Heart right ventricle (tissue), 16 donors: ENCODE measurements at places on chromosomes 3 and 15. TPM values are rescaled to one million over a fixed set of nuclear protein-coding genes. Genes with fewer than 3 reads are reported as not detected.

The BFSP2 gene
- total RNA-seq = not detected

The SERPINI2 gene
- 0.76 TPM for total RNA-seq

The SEC61A1 gene
- total RNA-seq = 72.7 TPM

The SLC28A2 gene
- total RNA-seq = not detected

The SIDT1 gene
- total RNA-seq = 0.72 TPM

The ABI3BP gene
- 30.2 TPM for total RNA-seq

- DNase-seq = no peak
Measured at GRCh38 chr3:79881431-79881830, 113.6 kb upstream of the ROBO1 start.

DNA sequence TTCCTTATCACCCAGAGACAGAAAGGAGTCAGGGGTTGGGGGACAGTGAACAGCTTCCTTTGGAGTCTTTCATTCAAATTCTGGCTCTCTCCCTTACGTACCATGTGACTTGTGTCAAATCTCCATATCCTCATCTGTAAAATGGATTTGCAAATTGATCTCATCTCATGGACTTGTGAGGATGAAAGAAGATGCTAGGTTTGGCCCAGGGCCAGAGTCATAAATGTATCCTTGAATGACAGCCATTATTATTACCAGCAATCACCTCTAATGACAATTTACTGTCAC, 67.8 kb upstream of the POLG start:
- DNase-seq = no peak

GRCh38 chr15:75791337-75791713, 51.9 kb upstream of the UBE2Q2 start:
- no peak for DNase-seq

DNA sequence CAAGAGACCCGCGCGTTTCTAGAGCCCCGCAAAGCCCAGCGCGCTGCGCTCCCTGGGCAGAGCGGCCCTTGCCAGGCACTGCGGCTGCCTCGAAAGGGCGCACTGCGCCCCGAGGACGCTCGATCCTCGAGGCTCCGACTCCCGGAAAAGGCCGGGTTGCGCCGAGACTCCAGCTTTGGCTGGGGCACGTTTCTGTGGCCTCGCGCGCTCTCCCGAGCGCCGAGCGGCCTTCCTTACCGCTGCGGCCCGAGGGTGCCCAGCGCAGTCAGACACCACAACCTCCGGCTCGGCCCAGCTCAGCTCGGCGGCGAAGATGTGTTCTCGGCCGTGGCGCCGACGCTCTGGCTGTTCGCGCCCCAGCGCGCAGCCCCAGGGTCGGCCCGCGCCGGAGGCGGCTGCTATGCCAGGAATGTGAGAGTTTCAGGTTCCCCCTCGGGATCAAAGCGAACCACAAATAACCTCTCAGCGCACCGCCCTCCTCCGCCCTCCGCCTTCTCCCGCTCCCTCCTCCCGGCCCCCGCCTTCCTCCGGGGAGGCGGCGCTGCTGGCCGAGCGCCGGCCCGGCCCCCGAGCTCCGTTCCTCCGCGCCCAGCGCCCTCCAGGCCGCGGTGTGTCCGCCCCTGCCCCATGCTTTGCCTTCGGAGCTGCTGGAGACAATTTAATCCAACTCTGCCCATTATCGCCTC, at the start of gene AMOTL2:
Gene AMOTL2 (minus strand): TSS at position 343 of the 686 bp plus-strand sequence. CDS start 3,014 bp downstream, outside the sequence.
- peak; percentile 92 for DNase-seq

DNA sequence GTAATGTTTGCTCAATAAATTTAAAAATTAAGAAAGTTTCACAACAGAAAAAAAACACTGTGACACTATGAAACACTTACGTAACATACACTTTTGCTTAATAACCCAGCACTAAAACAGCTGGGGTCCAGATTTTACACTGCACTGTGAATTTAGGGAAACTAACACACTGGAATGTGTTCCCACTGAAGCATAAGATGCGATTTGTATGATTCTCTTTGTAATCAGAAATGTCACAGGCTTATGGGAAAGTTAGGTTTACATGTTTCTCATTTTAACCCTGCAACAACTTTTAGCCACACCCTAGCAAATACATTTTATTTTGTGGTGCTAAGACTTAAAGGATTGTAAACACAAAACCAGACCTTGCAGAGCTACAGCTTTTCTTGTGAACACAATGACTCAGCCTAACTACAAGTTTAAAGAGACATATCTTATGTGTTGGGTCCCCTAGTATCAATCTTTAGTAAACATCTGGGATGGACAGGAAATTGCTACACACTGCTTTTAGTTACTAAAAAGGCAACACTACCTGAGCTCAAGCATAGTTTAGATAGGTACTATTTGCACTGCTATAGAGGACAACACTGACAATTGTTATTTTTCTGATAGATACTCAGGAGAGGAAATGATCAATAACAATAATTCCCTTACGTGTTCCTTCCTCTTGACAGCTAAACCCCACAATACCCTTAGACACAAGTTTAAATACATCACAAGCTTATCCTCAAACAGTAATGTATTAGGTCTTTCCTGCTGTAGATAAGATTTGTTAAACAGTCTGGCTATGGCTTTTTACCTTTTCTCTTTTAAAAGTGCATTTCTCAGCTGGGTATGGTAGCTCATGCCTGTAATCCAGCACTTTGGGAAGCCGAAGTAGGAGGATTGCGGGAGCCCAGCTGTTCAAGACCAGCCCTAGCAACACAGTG, 3.8 kb downstream of the PLD1 start:
- no peak for DNase-seq

DNA sequence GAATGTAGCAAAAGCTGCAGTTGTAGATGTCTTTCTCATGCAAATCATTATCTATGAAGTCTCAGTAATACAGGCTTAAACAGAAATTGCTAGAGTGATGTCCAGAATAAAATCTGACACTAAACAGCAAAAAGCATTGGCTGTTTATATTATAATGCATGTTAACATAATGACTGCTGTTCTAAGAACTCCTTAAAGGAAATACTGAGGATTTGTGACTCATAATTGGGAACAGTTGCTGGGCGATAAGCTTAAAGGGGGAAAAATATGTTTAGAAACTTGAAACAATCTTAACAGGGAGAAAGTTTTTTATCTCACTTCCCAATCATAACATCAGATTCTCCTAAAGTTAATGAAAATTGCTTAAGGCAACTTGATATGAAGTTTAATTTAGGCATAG, 17.5 kb downstream of the TIPARP start:
- DNase-seq = no peak

GRCh38 chr3:66393333-66394005, 107.4 kb downstream of the LRIG1 start:
- DNase-seq = no peak

GRCh38 chr15:82129761-82130160, 83.9 kb upstream of the MEX3B start:
- DNase-seq = no peak

- DNase-seq = no peak
Measured at GRCh38 chr15:28984421-28985315, 98.9 kb downstream of the APBA2 start.

DNA sequence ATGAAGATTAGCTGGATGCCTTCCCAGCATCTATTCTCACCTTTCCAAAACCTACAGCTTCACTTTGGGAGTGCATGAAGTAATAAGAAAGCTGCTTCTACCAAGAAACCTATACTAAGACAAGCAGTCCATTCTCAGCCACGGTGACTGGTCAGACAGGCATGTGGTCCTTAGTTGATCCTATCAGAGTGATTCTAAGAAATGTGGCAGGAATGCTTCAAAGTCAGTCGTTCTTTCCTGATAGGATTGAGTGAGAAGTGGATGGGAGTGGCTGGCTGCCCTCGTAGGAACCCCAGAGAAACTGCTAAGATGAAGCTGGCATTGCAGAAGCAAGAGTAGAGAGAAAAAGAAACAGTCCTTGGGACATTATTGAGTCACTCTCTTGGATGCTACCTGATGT, 16.6 kb downstream of the FOXB1 start:
- no peak for DNase-seq

GRCh38 chr15:37134699-37135131, 34.4 kb upstream of the MEIS2 start:
- DNase-seq = no peak

DNA sequence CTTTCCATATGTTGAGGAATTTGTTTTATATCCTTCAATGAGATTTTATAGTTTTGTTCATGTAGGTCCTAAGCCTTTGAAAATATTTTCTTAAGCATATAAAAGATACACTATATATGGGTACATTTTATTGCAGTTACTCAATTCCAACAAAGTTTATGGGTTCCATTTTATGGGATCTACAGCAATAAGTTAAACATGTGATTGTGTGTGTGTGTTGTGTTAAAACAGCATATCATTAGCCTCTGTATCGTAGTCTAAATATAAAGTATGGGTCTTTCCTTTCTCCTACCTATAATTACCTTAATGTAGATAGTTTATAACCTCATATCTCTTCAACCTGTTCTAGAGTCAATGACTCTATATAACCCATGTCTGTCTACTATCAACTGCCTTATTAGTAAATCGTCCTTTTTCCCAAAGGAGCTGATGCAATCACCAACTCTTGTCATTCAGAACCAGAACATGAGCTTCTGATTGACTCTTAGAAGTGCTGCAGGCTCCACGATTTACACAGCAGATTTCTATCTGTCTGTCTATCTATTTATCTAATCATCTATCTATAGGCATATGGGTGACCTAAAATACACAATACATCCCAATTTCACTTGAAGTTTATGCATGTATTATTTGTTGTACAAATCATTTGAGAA, 512.6 kb upstream of the CBLB start:
- DNase-seq = no peak

GRCh38 chr3:151750181-151750580, 16.5 kb downstream of the AADACL2 start:
- DNase-seq = no peak
